COLO829 (cell line): ENCODE measurements at places on chromosomes 11 and 22.

GRCh38 chr11:75668451-75669297 lies at the start of gene MAP6:
MAP6 (minus strand) TSS chr11:75669038; CDS start chr11:75668369, 669 bp downstream.
- DNase-seq: no peak

GRCh38 chr11:116598036-116598435 lies 174.8 kb downstream of the BUD13 start:
- no peak for DNase-seq

GRCh38 chr22:19896665-19897355 lies 42.1 kb upstream of the GNB1L start:
- no peak for DNase-seq

GRCh38 chr22:39087098-39087497 lies 9.9 kb upstream of the APOBEC3H start:
- no peak for DNase-seq

DNA sequence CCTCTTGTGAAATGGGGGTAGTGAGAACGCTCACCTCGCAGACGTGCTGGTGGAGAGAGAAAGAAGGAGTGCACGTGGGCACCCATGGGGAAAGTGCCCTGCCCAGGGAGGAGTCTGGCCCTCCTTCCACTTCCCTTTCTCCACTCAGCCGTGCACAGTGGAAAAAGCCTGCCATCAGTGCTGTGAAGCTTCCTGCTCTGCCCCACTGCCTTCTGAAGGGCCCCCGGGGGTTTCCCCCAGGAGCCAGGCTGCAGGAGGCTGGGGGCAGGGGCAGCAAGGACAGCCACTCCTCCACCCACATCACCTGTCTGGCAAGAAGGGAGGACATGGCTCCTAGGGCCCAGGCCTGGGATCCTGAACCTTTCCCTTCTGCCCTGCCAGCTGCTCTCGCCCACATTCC lies 7.6 kb downstream of the TP53I11 start:
- DNase-seq: no peak

DNA sequence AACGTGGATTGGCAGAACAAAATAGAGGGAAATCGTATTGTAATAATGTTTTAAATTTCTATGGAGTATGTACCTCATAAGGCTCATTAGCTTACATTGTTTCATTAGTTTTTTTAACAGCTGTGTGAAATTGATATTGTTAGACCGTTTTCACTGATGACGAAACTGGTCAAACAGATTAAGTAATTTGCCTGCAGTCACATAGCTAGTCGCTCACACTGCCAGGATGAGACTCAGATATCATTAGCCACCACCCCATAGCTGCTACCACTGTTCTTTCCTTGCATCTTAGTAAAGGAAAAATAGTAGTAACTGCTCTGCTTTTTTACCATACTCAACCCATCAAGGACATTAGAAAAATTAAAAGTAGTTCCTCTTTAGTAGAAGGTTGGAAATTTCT lies 64.0 kb downstream of the DKK3 start:
- no peak for DNase-seq

DNA sequence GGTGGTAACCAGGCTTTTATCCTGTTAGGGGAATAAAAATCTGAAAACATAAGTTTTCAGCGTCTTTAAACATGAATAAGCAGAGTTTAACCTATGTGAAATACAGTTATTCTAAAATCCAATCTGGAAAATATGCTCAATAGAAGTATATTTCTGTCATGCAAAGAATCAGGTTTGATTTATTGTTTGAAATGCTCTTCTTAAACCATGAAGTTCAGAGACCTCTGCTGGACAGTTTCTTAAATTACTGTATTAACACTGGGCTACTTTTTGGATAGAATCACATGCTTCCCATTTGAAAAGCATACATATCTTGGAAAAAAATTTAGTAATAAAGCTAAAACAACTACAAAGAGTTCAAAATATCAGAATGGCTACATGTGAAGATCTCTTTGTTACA lies 25.4 kb downstream of the APIP start:
- peak; percentile 38 for DNase-seq

- peak; percentile 70 for DNase-seq
Measured at GRCh38 chr11:117807482-117808327, 10.7 kb upstream of the DSCAML1 start.

- DNase-seq: no peak
Measured at GRCh38 chr11:44537679-44538078, 27.8 kb upstream of the CD82 start.

GRCh38 chr11:78418584-78419211 lies 1.1 kb upstream of the GAB2 start:
- DNase-seq: no peak

DNA sequence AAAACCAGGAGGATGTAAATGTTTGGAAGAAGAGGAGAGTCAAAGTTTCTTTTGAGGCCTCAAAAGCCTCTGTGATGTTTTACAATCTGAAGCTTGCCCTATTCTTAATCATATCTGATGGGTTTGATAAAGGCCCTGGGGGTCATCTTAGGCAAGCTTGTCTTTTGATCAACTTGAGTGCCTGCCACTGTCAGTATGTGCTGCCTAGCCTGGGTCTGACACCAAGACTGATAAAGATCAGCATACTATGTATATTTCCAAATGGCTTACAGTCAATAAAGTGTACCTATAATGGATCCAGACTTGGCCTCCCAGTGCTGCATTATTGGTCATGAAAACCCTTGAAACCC lies 12.7 kb downstream of the EHF start:
- no peak for DNase-seq

- DNase-seq: no peak
Measured at GRCh38 chr22:27032091-27032761, 374.8 kb downstream of the MIAT start.

DNA sequence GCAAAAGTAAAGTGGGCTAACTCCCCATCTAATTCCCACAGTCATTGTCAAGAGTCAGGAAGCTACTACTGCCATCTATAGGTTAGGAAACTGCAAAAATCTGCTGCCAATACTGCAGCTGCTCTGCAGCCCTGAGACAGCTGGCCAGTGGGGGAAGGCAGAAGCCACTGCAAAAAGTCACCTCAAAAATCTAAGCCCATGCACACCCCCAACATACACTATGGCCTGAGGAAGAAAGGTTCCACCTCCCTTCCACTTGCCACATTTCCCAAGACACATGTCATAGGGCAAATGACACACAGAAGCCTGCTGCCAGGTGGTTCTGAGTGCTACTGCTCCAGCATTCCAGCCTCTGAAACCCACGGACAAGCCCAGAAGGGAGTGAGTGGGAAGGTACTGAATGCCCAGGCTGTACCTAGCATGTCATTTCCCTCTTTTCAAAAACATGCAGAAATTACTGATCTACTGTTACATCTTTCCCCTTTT lies 36.9 kb downstream of the DGCR2 start:
- peak; percentile 61 for DNase-seq

GRCh38 chr11:66068154-66068821 lies 1.8 kb upstream of the PACS1 start:
- DNase-seq: no peak

DNA sequence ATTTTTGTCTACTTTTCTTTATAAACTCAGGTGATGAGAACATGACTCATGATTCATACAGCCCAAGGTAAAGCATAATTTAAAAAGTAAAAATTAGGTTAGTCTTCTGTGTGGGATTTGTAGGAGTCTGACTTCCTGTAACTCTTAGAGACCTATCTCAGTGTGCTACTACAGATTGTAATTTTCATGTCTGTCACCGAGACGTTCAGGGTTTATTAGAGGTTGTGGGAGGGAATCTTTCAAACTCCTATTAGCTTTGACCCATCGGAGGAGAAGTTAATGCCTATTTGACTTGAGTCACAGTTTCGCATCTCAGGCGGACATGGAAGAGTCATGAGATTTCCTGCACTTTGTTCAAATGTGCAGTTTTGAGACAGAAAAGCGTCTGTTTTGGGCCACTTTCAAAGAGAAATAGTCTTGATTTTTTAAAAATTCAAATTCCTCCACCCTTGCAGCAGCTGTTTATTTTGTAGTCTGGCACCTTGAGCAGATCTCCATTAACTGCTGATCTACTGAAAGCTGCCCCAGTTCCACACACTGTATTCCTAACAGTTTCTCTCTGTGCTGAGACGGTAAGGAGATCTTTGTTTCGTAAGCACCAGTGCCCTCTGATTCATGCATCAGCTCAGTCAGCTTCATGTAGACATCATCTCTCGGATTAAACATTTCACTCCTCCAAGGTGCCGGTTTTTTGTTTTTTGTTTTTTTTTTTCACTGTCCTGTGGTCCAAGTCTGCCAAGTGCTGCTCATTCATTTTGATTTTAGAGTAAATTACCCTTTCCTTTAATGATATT lies 24.3 kb downstream of the ALKBH3 start:
- DNase-seq: peak; percentile 44

DNA sequence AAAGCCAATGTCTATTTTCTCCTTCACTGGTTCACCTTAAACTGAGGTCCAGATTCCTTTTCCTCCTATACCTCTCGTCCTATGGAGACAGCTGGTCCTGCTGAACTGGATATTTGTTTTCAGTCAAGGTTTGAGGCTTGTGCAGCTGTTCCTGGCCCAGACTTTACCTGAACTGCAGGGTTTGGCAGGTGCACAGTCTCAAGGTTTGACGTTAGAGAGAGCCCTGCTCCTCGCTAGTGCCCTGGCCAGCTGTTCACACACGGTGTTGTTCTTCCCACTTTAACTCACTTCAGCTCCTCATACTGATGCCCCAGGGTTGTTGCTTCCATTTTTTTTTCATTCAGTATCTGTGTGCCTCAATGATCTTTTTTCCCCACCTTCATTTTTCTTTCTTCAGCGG lies 74.0 kb upstream of the TTC12 start:
- no peak for DNase-seq

GRCh38 chr11:68678031-68678441 lies 6.3 kb upstream of the GAL start:
- no peak for DNase-seq

DNA sequence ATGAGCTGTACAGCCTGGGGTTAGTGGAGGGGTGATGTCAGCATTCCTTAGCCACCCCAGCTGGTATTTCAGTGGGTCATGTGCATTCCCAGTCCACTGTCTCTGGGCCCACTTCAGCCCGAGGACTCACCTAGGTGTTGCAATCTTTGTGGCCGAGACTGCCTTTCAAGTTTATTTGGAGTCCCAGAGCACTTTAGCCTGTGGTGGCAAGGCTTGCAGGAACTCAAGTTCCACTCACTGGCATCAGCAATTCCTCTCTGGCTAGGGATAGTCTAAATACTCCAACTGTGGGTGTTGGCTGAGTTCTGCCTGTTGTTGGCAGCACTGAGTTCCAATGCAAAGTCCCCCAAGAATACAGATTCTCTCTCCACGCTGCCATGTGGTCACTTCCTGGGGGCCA lies 191.6 kb upstream of the PGR start:
- no peak for DNase-seq

- DNase-seq: no peak
Measured at GRCh38 chr11:11774928-11775327, 66.8 kb upstream of the USP47 start.

DNA sequence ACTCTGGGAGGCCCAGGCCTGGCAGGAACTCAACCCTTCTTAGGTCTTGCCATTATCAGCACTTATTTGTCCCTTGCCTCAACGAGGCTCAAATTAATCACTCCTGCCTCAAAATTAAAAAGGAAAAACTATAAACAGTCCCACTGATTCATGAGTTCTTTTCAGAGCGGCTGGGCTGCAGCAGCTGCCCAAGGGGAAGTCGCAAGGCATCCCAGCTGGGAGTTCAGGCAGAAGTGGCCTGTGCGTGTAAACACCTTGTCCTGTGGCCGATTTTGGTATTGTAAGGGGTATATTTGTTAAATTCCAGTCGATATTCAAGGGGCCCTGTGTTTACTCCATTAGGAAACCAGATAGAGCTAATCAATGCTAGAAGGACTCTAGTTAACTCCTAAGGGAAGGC lies 213.9 kb upstream of the CADM1 start:
- no peak for DNase-seq

GRCh38 chr11:14342906-14343305 lies 16.1 kb downstream of the RRAS2 start:
- DNase-seq: no peak

- DNase-seq: no peak
Measured at GRCh38 chr11:72313912-72314598, 70.1 kb upstream of the PHOX2A start.

- peak; percentile 95 for DNase-seq
Measured at GRCh38 chr11:57345555-57346211, 7.5 kb downstream of the P2RX3 start.

DNA sequence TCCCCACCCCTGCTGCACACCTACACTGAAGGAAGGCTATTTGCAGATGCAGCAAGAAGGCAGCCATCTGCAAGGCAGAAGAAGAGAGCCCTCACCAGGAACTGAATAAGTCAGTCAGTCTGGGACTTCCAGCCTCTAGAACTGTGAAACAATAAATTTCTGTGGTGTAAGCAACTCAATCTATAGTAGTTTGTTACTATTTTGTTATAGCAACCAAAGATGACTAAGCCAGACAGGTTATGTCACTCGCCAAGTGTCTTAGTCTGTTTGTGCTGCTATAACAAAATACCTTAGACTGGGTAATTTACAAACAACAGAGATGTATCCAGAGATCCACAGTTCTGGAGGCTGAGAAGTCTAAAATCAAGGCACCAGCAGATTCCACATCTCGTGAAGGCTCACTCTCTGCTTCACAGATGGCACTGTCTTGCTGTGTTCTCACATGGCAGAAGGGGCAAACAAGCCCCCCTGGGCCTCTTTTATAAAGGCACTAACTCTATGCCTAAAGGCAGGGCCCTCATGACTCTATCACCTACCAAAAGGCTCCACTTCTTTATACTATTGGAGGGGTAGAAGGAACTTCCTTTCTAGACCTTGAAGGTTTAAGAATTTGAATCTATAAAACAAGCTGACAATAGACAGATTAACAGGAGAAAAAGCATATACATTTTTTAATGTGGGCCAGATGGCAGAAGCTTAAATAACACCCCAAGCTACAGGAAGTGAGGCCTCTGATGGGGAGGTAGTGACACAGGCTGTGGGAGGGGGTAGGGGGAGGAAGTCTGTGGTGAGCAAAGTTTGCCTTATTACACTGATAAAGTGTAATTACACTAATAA lies 12.3 kb downstream of the APOL6 start:
- DNase-seq: no peak

- no peak for DNase-seq
Measured at GRCh38 chr11:112563808-112564207, 303.1 kb upstream of the PLET1 start.

DNA sequence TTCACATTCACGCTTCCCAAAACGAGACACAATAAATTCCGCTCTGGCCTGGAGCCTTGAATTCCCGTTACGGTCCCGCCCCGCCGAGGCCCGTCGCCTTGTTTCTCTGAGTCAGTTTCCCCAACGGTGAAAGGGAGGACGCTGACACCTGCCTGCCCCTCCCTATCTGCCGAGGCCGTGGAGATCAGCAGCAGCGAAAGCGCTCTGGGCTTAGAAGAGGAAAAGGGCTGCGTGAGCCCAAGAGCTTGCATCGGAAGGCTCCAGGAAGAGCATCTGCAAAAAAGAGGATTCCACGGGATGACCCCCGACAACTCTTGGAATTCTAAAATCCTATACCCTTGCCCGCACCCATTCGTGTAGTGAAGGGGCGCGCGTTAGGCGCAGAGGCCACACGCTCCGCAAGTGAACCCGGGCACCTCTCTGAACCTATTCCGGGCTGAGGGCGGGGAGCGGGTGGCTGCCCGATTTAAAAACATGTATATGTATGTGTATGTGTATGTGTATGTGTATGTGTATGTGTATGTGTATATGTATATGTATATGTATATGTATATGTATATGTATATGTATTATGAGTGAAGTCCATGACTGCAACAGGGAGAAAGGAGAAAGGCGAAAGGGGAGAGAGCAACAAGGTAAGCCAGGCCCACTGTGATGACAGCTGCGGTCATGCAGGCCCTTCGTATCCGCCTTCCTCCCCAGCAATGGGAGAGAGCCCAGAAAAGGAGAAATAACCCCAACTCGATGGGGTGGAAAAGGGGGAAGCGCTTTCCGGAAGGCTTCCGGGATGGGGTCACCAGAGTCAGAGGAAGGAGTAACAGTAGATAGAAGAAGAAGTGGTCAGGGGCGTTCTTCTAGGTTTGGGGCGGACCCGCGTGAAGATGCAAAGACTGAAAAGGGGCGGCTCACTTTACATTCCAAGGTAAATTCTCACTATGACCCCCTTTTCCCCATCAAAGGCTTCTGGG lies 948 bp upstream of the MRTFA start:
- no peak for DNase-seq
